Activated T-cell treated with anti-CD3 and anti-CD28 coated beads for 48 hours (primary cell): ENCODE measurements at places on chromosomes 1 and 21.

GRCh38 chr1:104132382-104132973, 382.8 kb downstream of the AMY1C start:
- DNase-seq = no peak

DNA sequence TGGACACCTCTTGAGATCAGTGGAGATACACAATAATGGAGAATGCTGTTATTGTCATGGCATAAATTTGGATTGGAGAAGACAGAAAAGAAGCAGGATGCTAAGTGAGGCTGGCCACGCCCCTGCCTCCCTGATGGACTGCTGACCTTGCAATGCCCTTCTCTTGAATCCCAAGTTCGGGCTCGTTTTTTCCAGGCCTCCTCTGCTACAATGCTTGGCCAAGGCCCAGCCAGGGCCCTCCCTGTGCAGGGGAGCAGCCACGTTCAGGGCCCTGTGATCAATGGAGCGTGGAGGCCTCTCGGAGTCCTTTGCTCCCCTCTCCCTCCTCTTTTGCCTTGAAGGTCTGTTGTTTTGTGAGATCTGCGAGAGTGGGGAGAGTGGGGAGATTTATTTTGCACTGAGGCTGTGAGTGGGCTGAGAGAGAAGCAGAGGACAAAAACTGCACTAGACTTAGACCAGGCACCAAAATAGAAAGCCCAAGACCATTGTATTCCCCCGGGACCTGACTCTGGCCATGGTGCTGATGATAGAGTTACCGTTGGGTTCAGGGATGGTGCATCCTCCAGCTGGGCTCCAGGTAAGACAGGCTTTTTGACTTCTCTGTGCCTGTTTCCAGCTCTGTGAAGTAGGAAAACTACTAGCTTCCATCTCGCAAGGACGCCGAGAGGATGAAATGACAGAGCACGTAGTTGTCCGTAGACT, 268.6 kb downstream of the KAZN start:
- DNase-seq = no peak

GRCh38 chr1:77671836-77672235, 10.6 kb downstream of the ZZZ3 start:
- no peak for DNase-seq

- DNase-seq = no peak
These were observed 122.3 kb upstream of the BACE2 start for GRCh38 chr21:41045534-41046268.

- no peak for DNase-seq
These were observed 32.8 kb downstream of the ZC3H11B start for GRCh38 chr1:219580009-219580676.

- no peak for DNase-seq
These were observed 50.2 kb downstream of the ZNF678 start for GRCh38 chr1:227613526-227613925.

DNA sequence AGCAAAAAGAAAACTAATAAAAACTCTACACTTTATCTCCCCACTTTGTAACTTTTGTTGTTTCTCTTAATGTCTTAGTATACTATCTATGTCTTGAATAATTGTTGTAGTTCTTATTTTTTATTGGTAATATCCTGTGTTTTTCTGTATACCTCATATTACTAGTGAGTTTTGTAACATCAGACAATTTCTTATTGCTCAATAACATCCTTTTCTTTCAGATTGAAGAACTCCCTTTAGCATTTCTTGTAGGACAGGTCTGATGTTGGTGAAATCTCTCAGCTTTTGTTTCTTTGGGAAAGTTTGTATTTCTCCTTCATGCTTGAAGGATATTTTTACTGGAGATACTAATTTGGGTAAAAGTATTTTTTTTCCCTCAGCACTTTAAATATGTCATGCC, 79.8 kb upstream of the LRRC8B start:
- DNase-seq = no peak

DNA sequence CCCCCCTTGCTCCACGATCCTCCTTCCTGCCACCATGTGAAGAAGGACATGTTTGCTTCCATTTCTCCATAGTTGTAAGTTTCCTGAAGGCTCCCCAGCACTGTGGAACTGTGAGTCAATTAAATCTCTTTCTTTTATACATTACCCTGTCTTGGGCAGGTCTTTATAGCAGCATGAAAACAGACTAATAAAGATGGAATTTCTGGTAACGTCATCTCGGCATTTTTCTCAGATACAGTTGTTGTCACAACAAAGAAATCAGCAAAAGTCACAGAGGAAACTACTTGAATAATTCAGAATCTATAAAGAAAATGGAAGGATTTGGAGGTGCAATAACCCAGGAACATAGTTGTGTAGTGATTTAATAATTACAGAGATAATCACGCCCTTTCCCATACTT, 4.4 kb downstream of the APCS start:
- no peak for DNase-seq

- DNase-seq = no peak
These were observed 395 bp upstream of the CSRP1 start for GRCh38 chr1:201507360-201507675.

- no peak for DNase-seq
These were observed 121.2 kb downstream of the DUSP10 start for GRCh38 chr1:221620437-221621384.

- DNase-seq = no peak
These were observed 16.9 kb upstream of the PADI2 start for GRCh38 chr1:17136145-17136544.

DNA sequence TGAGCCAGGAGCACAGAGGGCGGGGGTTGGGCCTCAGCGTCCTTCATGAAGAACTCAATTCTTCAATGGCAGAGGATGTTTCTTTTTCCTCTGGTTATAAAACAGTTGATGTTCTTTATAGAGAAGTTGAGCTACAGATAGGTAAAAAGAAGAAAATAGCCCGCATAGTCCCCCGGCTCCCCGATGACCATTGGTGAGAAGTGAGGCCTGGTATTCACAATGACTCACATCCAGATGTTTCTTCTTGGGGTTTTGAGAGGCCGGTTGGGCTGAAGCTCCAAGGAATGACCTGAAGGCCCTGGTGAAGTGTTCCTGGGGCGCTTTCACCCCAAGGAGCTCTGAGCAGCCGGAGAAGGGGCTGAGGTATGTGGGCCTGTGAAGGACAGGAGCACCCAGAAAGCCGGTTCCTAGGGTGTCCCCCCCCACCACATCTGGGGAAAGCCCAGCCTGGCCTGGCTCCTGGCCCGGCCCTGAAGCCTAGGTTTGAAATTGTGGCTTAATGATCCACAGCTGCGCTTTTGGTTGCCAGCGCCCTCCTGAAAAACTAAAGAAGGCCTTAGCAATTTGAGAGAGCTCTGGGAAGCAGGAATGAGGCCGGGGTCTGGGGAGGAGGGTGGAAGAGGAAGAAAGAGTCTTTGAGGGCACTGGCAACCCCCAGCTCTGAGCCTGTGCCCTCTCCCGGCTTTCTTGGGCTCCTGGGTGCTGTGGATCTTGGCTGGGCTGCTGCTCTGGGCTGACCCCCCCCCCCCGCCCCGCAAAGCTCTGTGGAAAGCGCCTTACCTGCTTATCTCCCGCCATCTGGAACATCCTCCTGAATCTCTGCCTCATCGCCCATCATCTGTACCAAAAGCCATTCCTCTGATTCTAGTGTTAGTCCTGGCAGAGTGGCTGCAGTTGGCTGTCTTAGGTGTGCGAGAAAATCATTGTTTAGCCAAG, 444.7 kb downstream of the CAMTA1 start:
- no peak for DNase-seq

DNA sequence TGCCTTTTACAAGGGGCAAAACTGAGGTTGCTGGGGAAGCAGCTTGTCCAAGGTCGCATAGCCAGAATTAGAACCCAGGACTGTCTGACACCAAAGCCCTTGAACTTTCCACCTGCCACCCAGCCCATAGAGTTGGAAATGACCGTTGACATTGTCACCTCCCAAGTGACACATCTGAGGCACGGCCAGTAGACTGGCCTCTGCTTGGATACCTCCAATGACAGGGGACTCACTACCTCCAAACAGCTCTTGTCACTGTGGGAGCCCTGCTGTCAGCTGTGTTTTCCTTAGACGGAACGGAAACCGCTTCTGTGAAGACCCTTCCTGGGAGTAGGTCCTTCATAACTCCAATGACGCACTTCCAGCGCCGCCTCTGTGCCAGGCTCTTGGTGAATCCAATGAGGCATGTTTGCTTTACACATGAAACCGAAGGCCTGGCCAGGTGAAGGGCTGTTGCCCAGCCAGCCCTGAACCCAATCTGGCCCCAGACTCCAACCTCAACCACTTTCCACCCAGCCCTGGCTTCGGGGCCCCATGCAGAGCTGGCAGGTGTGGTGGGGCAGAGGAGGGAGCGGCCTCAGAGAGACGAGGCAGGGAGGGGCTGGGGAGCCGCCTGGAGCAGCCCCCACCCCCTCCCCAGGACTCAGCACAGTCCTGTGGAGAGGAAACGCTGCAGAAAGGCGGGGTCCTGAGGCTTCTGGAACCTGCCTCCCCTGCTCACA, 109.2 kb upstream of the IFFO2 start:
- no peak for DNase-seq

- DNase-seq = no peak
These were observed 121.8 kb upstream of the KCNK1 start for GRCh38 chr1:233491953-233492620.

DNA sequence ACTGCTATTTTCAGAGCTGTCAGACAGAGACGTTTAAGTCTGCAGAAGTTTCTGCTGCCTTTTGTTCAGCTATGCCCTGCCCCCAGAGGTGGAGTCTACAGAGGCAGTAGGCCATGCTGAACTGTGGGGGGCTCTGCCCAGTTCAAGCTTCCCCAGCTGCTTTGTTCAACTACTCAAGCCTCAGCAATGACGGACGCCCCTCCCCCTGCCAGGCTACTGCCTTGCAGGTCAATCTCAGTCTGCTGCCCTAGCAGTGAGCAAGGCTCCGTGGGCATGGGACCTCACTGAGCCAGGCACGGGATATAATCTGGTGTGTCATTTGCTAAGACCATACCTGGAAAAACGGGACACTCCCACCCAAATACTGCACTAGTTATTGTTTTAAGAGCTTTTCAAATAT, 219.7 kb downstream of the BRINP3 start:
- no peak for DNase-seq

DNA sequence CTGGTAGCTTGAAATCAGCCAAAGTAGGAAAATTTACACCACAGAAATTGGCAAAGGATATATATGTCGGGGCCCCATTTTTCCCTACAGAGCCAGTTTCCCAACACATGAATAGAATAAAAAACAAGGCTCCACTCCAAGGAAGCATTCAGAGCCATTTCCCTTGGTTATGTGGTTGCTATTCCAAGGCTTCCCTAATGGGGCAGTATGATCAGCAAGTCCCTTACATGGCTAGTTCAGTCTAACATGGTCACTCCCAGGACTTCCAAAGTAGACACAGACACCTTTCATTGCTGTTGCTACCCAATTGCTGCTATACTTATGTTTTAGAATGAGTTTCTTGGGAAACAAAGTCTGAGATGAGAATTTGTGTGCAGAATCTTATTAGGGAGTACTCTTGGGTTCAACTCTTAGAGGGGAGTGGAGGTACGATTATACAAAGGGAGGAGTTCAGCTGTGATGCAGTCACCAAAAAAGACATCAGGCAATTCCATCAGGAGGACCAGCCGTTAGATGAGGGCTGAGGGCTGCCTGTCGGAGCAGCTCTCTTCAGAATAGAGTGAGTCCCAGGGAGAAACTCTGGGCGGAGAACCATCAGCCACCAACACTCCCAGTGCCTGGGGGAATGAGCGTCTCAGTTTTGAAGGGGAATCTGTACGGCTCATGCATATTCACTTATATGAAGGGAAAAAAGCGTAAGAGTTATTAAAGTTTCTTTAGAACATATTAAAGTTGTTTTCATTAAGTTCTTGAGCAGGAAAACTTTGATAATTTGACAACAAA, 92.9 kb downstream of the C21orf91 start:
- no peak for DNase-seq

GRCh38 chr21:41727784-41728763, 38.8 kb downstream of the RIPK4 start:
- DNase-seq = no peak

DNA sequence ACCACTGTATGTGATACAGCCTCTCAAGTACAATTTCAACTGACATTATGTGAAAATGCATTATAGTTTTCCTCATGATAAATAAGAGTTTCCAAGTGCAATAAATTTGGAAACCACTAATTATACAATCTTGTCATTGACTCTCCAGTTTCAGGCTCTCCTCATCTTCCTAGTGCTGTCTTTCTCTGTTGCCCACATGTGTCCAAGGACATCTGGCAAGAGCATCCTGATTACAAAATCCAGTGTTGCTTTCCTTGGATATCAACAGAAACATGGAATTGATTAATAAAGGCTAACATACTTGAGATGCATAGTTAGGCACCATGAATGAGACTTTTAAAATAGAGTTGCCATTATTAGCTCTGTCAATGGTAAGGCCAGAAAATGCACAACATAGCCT, 15.6 kb upstream of the MAP10 start:
- no peak for DNase-seq

DNA sequence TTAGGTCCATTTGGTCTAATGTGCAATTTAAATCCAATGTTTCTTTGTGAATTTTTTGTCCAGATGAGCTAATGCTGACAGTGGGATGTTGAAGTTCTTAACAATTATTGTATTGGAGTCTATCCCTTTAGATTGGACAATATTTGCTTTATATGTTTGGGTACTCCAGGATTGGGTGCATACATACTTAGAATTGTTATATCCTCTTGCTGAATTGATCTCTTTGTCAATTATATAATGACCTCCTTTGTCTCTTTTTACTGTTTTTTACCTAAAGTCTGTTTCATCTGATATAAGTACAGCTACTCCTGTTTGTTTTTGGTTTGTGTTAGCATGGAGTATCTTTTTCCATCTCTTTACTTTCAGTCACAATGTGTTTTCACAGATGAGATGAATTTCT, 22.2 kb downstream of the CD55 start:
- no peak for DNase-seq

- DNase-seq = no peak
These were observed 5.2 kb downstream of the ADPRS start for GRCh38 chr1:36093929-36094328.

GRCh38 chr1:5720936-5721335, 271.3 kb downstream of the NPHP4 start:
- DNase-seq = no peak

DNA sequence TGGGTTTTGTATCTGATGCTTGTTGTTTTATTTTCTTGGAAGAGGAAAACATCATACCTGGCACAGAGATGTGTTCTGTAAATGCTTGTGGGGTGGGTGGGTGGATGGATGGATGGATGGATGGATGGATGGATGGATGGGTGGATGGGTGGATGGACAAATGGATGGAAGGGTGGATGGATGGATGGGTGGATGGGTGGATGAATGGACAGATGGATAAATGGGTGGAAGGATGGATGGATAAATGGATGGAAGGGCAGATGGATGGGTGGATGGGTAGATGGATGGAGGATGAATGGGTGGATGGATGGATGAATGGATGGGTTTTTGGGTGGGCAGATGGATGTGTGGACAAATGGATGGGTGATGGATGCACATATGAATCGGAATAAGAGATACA, 111.5 kb downstream of the PDE9A start:
- no peak for DNase-seq
